ENCODE measurements at places on chromosomes 11 and 22. TPM values are rescaled to one million over a fixed set of nuclear protein-coding genes. Genes with fewer than 3 reads are reported as not detected.

- DNase-seq = no peak
Measured at GRCh38 chr11:75548595-75549272, 13.3 kb upstream of the SERPINH1 start.

- DNase-seq = peak; percentile 98
Measured at GRCh38 chr22:27107824-27108223, 450.4 kb downstream of the MIAT start.

GRCh38 chr11:37511425-37511933 lies 913.4 kb upstream of the RAG2 start:
- DNase-seq = peak; percentile 61

DNA sequence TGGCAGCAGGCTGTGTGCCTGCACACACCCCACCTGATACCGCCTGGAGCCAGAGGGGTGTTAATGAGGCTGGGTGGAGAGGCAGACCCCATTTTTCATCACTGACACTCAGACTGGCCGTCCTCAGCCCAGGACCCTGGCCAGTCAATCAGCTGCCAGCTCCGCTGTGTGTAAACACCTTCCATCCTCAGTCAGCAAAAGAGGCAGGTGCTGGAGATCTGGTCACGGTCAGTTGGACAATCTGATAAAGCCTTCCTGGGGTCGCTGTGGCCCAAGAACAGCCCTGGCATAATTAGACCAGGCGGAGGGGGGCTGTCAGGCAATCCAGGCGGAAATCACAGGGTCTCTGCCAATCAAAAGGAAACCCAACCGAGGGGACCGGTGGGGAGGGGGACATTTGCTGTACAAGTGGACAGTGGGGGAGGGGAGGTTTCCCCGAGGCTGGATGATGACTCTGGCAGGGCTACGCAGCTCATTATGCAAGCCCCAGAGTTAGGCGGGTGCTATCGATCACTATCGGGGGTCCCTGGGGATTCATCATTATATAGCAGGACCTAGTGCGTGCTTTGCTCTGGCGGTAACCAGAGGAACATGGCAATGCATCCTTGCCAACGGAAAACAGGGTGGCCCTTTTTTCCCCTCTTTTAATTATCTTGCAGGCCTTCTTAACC lies 72.9 kb downstream of the ABTB2 start:
- DNase-seq = no peak

DNA sequence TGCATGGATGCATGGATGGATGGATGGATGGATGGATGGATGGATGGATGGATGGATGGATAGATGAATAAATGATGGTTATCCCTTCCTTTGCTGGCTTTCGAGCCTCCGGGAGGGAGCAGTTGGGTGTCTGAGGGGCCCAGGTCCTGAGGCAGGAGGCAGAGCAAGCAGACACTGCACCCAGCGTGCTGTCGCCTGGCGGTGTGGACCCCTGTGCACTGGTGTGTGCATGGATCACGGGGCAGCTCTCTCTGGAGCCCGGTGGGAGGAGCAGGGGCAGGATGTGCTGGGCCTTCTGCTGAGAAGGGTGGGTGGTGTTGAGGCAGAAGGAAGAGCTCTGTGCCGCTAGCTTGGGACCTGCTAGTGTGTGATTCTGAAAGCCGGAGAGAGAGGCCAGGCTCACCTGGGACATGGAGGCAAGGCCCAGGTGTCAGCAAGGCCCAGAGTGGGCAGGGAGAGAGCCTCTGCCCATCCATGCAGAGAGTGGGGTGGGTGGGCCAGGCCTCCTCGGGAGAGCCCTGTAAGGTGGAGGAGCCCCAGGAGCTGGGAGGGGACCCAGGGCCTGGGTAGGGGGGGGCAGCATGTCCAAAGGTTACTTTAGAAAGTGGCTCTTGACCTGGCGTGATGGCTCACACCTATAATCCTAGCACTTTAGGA lies 254.4 kb downstream of the BRD1 start:
- DNase-seq = no peak

DNA sequence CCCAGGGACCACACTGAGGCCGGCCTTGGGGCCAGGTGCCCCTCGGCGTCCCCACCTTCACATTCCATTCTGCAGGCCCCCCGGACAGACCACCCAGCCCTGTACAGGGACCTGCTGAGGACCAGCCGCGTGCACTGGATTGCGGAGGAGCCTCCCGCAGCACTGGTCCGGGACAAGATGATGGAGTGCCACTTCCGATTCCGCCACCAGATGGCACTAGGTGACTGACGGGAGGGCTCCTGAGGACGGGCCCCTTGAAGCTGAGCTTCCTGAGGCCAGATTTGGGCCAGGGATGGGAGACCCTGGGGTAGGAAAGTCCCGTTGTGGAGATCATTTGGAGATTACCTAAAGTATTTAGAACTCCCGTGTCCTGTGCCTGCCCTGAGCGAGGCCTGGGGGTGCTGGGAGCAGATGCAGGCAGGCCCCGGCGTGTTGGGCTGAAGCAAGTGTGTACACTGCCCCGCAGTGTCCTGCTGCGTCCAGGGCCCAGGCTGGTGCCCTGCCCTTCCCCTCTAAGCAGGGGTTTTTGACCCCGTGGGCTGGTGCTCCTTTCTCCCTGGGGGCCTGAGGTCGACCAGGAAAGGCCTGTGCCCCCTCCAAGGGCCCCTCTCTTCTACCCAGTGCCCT lies 20.0 kb downstream of the TRMU start:
- peak; percentile 43 for DNase-seq

DNA sequence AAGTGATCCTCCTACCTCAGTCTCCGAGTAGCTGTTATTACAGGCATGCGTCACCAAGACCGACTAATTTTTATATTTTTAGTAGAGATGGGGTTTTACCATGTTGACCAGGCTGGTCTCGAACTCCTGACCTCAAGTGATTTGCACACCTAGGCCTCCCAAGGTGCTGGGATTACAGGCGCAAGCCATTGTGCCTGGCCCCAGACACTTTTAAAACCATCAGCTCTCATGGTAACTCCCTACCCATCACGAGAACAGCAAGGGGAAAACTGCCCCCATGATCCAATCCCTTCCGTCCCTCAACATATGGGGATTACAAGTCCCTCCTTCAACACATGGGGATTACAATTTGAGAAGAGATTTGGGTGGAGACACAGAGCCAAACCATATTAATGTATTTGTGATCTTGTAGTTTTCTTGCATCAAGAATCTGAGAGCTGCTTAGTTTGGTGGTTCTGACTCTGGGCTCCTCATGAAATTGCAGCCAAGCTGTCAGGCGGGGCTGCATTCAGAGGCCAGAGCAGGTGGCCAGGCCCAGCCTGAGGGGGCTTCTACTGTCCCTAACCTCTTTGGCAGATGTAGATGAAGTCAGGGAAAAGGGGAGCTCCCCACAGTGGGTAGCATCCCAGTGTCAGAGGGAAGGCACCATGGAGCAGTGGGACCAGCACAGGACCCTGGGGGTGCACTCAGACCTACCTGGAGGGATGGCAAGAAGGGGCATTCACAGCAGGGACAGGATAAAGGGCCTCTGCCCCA lies 31.2 kb upstream of the PRAME start:
- DNase-seq = no peak

DNA sequence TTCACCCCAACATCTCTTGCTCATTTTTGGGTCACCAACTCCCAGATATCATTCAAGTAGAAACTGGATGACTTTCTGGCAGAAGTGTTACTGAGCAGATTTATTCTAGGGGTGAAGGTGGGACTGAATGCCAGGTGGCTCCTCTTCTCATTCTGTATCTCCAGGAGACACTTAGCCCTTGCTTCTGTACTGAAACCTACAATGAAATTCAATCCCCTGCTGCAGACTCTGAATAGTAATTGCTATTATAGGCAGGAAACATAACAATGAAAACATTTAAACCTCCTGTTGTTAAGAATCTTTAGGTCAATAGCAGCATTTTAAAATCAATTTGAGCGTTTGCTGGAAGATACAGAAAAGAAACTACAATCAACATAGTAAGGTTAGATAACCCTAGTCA lies 879.4 kb upstream of the TENM4 start:
- DNase-seq = no peak

- no peak for DNase-seq
Measured at GRCh38 chr22:41364955-41365354, 16.8 kb upstream of the TEF start.

GRCh38 chr11:64044730-64045393 lies 9.1 kb downstream of the FLRT1 start:
- DNase-seq = no peak

DNA sequence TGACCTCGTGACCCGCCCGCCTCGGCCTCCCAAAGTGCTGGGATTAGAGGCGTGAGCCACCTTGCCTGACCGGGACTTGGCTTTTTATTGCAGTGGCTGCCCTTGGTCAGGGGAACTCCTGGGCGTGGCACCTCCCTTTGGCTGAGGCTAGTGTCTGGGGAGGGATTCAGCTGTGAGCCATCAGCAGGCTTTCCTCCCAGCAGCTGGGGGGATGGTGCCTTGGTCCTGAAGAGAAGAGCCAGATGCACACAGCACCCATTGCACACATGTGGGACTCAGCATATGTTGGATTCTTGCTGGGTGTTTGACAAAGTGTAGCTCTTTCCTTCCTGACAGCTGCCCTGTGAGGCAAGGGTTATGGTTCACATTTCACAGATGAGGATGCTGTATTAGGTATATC lies 8.4 kb downstream of the CYTH4 start:
- DNase-seq = peak; percentile 33

DNA sequence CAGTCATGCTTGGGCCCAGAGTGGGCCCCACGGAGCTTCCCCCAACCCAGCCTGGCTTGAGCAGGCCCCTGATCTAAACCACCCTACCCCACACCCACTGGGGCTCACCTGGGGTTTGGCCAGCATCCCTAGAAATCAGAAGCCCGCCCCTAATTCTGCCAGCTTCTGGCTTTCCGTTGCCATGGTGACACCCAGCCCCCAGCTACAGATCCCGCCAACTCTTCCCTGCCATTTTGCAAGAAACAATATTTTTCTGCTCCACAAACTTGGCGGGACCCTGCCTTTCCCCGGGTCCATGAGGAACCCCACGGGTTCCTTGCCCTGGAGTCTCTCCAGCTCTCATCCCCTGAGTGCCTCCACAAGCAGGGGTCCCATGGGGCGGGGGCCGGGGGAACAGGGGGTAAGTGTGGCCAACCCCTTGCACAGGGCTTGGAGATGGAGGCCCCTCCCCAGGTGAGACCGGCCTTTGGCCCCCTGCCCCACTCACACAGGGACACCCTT lies 90.0 kb downstream of the CDKN1C start:
- no peak for DNase-seq

The P2RY2 gene
- total RNA-seq = 0.84 TPM

The CCDC87 gene
- total RNA-seq = 0.17 TPM

The SHANK3 gene
- 0.30 TPM for total RNA-seq

The PTGDR2 gene
- not detected for total RNA-seq

The BEST1 gene
- 0.96 TPM for total RNA-seq

Data from M059J (cell line).